ENCODE measurements at places on chromosomes 1 and 21.

DNA sequence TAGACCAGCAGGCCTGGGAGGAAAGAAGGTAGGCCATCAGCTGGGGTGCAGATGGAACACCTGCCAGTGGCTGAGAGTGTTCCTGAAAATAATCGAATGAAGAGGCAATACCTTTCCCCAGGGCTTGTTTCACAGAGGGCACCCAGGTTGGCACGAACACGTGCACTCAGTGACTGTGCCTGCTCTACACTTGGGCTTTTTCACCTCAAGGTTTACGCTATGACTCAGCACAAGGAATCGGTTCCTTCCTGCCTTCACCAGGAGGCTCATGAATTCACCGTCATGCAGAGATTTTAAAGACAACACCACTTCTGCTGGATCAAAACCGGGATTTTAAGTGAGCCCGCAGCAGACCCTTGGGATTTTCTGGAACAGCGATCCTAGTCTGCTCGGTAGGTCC, 118.5 kb upstream of the ADAR start:
- DNase-seq = no peak

GRCh38 chr1:118317842-118318614, 133.0 kb upstream of the SPAG17 start:
- no peak for DNase-seq

DNA sequence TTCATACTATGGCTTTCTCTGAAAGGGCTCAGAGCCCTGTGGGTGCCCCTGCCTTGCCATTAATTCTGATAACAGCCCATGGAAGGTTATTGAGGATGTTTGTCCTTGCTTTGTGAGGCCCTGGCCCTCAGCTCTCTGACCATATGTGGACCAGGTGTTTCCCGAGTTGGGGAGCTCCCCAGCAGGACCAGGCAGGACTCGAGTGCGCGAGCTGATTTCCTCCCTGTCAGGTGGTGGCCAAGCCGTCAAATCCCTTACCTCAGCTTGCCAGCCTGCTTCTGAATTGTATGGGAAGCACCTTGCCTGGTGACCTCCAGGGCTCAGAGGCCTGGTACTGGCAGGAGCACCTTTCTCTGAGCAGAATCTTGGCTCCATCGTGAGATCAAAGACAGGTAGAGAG, 17.9 kb upstream of the SDE2 start:
- DNase-seq = no peak

DNA sequence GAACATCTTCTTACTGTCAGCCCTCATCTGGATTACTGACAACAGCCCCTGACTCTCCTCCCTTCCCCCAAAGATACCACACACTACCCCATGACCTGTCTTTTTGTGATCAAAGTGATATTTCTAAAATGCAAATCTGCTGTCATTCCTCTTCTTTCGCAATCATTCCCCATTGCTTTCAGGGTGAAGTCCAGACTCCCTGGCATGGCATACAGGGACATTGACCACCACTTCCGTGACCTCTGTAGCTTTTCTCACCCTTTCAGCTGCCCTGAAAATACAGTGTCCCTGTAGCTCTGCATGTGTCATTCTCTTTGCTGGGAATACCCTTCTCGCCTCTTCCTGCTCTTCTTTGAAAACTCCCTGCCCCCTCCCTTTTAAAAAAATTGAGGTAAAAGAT, 4.1 kb downstream of the SERINC2 start:
- DNase-seq = no peak

DNA sequence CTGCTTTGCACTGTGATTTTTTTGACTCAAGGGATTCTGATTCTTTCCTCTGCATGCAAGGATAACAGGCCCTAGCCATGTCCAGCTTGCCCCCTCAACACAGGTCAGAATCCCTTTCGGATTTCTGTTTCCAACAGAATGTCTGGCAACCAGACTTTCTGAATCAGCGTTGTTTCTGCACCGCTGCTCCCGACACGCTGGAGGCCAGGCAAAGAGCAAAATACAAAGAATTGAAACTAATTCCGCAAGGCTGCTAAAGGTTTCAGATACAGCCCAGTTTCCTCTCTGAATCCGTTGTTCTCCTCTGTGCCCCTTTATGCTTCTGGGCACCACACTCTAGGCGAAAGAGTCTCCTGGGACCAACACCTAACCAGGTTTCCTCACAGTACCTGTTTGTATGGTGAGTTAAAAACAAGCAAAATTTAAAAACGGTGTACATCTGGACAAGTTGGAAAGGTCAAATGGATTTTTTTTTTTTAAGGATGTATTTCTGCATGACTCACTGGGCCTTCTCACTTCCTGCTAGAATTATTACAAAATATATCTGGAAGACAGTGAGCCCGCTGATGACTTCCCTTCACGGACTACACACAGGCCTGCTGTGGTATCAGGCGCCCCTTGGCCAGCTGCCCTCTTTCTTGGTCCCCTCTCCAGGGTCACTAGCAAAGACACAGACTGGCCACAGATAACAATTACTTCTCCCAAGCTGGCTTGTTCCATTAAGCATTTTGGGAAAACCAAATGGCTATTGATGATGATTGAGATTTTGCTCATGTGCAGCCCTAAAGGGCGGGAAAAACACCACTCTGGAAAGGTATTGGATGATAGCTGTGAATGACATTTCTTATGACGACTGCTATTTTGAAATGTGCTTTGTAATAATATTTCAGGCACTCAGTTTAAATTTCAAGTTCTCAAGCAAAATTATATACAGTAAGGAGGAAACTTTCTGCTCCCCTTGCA, 118.3 kb downstream of the TGFB2 start:
- DNase-seq = peak; percentile 73

GRCh38 chr1:36715797-36716196, 233.1 kb upstream of the CSF3R start:
- no peak for DNase-seq

- DNase-seq = peak; percentile 88
Observed at GRCh38 chr1:203692565-203693470, 66.2 kb downstream of the ATP2B4 start.

DNA sequence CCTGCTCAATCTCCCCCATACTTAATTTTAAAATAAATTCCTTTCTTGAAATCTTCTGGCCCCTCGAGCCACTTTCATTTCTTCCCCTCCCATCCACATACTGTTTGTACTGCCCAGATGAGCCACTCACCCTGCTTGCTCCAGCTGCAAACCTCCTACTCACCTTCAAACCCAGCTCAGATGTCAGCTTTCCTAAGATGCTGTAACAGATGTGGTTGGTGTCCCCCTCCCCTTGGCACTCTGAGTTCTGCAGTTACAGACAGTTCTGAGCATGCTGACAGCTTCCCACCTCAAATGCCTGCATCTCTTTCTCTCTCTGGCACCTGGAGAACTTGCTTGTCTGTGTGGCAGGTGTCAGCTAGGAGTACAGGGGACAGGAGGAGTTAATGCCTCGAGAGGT, 106.7 kb downstream of the PTPRU start:
- no peak for DNase-seq

DNA sequence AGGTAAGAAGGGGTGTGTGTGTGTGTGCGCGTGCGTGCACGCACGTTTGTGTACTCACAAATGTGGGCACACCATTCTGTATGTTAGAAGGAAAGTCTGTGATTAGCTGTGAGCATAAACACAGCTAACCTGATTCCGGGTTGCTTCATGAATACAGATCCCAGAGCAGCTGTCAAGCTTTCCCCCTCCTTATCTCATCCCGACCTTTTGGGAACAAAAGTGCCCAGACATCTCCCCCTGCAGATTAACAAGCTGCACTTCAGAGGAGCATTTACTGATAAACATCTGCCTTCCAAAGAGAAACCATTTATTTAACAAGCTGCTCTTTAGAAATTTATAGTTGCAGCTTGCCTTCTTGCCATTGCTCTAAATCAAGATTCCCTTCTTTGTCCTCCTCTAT, 97.0 kb downstream of the MT1HL1 start:
- DNase-seq = no peak

GRCh38 chr1:40773748-40774265, 9.8 kb upstream of the KCNQ4 start:
- DNase-seq = no peak

DNA sequence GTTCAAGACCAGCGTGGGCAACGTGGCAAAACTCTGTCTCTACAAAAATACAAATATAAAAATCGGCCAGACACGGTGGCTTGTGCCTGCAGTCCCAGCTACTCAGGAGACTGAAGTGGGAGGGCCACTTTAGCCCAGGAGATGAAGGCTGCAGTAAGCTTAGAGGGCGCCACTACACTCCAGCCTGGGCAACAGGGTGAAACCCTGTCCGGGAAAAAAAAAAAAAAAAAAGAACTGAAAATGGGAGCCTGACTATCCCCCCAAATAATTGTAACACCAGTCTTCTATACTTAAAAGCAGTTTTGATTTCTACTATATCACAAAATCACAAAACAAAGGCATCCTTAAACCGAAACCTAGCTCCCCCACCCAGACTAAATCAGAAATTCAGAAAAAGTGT, 60.3 kb downstream of the CDC42BPA start:
- no peak for DNase-seq

- DNase-seq = no peak
Observed at GRCh38 chr1:101116006-101116405, 90.4 kb upstream of the DPH5 start.

DNA sequence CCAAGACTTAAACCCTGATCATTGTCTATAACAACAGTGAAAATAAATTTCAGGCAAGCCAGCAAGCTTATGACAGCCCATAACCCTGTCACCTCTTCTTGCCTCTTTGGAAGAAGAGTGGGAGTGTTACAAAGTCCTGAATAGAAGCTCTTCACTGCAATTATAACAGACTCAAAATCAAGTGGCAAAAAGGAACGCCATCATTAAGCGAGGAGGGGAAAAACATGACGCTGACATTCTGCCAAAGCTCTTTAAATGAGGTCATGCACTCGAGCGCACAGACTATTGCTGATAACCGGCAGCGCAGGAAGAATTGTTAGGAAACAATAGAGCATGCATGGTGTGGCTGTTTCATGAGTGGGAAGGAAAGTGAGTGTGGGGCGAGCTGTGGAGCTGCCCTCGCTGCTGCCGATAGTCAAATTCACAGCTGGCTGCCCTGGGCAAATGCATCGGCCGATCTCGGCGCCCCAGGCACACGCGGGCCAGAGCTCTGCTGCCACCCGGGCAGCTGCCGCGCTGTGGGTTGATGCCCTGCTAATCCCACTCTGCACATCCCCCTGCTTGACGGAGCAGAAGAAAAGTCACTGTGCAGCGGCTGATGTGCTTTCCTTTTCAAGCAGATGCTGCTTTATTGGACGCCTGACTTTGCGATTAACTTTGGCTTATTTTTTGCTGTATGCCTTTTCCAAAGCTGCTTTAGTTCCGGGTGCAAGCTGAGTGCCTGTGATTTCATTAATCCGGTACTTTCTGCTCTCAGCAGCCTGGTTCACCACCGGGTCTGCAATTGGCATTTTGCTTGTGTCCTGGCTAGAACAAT, 102.4 kb upstream of the ST6GALNAC5 start:
- no peak for DNase-seq

GRCh38 chr1:13661539-13661938, 38.4 kb upstream of the PRDM2 start:
- DNase-seq = no peak

DNA sequence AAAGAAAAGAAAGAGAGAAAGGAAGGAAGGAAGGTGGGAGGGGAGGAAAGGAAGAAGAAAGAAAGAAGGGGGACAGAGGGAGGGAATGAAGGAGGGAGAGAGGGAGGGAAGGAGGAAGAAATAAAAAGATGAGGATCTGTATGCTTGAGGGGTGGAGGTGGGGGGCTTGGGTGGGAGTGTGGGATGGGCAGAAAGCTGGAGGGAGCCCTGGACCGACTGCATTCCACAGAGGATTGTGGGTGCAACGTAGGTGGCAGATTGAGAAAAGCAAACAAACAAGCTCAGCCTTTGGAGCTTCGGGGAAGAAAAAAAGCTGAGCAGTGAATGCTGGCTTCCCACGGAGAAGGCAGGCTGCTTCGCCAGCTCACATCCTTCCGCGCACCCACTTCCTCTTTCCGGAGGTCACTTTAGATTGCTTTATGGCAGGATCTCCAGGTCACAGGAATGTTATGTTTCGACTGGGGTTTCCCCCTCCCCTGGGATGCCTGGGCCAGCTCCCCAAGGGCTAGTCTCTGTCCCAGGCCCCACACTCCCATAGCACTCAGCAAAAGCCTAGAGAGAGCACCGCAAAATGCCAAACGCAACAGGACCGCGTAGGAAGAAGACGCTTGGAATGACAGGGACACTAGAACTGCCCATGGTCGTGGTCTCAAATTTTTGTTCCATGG, 20.7 kb upstream of the LGALS8 start:
- peak; percentile 30 for DNase-seq

DNA sequence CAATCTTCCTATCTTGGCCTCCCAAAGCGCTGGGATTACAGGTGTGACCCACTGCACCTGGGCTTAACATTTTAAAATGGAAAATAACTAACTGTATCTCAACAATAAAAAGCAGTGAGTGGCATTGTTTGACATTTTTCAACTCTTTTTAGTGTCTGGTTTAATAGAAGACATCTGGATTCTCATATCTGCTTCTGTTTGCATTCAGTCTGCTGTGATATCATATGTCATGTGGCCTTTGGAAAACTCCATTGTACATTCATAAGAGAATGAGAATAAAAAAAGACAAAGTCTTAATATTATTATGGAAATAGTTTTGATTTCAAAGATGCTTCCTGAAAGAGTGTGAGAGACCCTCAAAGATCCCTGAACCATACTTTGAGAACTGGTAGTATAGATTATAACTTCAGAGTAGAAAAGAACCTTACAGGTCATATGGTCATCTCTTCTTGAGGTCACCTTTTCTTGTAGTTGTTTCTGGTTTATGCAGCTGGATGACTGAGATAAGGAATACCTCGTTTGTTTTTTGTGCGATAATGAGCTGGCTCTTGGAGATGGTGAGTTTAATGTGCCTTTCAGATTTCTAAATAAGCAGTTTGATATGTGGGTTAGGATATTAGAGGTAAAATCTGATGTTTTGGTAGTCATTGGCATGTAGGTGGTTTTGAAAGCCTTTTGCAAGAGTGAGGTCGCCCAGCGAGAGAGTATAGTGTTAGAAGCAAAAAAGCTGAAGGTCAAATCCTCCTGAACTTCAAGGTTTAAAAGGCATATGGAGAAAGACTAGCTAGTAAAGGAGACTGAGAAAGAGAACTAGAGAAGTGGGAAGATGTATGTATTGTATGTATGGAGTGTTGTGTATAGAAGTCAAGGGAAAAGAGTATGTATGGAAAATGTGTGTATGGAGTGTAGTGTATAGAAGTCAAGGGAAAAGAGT, 17.2 kb downstream of the CEP350 start:
- DNase-seq = no peak
